Activated naive CD4-positive, alpha-beta T cell treated with anti-CD3 and anti-CD28 coated beads for 36 hours (primary cell): ENCODE measurements at places on chromosomes 4 and X. TPM values are rescaled to one million over a fixed set of nuclear protein-coding genes. Genes with fewer than 3 reads are reported as not detected.

Gene STAP1
- 18.9 TPM for total RNA-seq

Gene TRO
- 4.0 TPM for total RNA-seq

Gene ZBED1
- total RNA-seq = 18.9 TPM

- no peak for DNase-seq
- peaks cover 9% of the 10 kb centered on the region for H3K27me3 ChIP-seq
- no peak overlapping the region for H3K27ac ChIP-seq
- H3K36me3 ChIP-seq = no peaks in the 10 kb centered on the region
- H3K4me1 ChIP-seq = no peaks in the 10 kb centered on the region
- H3K4me3 ChIP-seq = no peak overlapping the region
Measured at GRCh38 chr4:24322995-24323394, 261.4 kb downstream of the DHX15 start.

DNA sequence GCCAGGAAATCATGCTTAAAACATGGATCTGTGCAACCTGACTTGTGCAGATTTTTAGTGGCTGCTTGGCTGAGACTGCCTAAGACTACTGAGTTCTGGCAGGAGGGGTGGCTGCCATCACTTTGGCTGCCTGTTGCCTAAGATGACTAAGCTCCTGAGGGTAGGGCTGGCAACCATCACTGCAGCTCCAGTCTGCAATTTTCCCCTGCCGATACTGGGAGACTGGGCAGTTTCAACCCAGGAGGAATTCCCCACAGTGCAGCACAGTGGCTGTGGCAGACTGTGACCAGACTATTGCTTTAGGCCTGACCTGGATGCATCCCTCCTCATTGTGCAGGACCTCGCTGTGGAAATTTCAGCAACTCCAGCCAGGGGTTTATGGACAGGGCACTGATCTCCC lies 544.9 kb downstream of the ANKRD50 start:
- DNase-seq = no peak
- no peaks in the 10 kb centered on the region for H3K4me1 ChIP-seq
- H3K4me3 ChIP-seq = no peak overlapping the region
- no peak overlapping the region for H3K27ac ChIP-seq
- no peaks in the 10 kb centered on the region for H3K36me3 ChIP-seq

DNA sequence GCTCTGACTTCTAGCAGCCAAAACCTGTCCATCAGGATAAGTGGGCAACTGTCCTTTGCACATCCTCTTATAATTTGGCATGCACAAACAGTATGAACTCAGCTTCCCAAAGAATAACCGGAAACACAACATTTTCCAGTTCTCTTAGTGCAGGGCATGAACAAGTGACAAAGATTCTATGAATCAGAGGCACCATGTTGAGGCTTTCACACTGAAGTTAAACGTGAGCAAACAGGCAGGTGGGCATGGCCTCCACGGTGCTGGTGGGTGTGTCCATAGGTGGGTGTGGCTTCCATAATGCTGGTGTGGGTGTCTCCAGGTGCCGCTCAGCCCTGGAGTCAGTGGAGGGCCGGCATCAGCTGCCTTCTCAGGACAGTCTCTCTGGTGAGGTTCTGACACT lies 196.5 kb downstream of the SMIM20 start:
- DNase-seq = no peak
- no peak overlapping the region for H3K27ac ChIP-seq
- H3K27me3 ChIP-seq = peaks cover 15% of the 10 kb centered on the region
- H3K4me3 ChIP-seq = no peak overlapping the region

DNA sequence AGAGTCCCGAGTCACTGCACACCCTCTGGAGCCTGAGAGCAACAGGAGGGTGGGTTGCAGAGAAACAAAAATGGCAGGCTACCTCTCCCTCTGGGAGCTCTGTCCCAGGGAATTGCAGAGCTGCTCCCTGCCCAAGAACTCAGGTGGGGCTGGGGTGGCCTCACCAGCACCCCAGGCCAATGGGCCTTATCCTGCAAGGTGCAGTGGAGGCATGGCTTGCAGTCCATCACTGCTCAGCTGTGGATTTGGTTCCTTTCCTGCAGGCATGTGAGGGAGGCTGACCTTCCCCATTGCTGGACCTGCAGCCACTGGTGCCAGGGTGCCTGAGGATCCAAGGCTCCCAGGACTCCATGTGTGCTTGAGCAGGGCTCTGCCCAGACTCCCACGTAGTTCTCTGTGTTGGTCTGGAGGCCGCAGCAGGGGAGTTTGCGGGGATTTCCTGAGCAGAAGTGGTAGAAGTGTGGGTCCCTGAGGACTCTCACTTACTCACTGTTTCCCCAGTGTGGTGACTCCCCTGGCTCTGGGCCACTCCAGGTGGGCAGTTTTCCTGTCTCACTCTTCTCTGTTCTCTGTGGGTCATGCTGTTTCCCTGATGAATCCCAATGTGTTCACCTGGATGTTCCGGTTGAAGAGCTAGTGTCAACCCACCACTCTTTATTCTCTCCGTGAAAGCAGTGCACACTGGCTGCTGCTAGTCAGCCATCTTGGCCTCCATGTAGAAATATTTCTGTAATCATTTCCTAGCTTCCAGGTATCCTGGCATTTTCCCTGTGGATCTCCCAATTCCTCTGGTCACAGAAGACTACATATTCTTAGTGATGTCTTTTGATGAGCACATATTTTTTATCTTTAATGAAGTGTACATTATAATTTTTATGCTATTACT lies 82.3 kb downstream of the ARHGAP24 start:
- no peak for DNase-seq
- no peaks in the 10 kb centered on the region for H3K4me1 ChIP-seq
- H3K27ac ChIP-seq = no peak overlapping the region
- peaks cover 1% of the 10 kb centered on the region for H3K27me3 ChIP-seq
- H3K36me3 ChIP-seq = no peaks in the 10 kb centered on the region

DNA sequence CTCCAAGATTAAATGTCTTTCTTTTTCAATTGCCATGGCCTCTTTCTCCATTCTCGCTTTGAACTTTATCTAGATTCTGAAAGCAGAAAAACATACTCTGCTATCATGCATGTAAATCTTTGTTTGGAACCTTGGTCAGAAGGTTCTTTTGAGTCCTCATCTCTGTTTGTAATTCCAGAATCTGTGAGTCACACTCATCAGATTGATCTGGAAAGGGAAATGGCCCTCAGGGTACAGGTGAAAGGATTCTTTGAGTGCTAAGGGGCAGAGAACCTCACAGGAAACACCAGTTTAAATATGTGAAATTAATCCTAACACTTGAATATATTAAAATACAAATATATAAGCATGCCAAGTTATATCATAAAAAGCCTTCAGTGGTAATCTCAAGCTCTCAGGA lies 211.0 kb upstream of the ADGRL3 start:
- H3K36me3 ChIP-seq = no peaks in the 10 kb centered on the region
- H3K27ac ChIP-seq = no peak overlapping the region
- no peak for DNase-seq

- no peak overlapping the region for H3K27ac ChIP-seq
- DNase-seq = no peak
- H3K4me1 ChIP-seq = no peaks in the 10 kb centered on the region
- H3K36me3 ChIP-seq = no peaks in the 10 kb centered on the region
- no peak overlapping the region for H3K4me3 ChIP-seq
Measured at GRCh38 chr4:170102426-170102825, 12.7 kb upstream of the AADAT start.

GRCh38 chr4:8205241-8205707 lies 6.2 kb downstream of the SH3TC1 start:
- no peak for DNase-seq
- no peak overlapping the region for H3K4me3 ChIP-seq
- H3K27me3 ChIP-seq = no peaks in the 10 kb centered on the region
- peaks cover 5% of the 10 kb centered on the region for H3K36me3 ChIP-seq
- peaks cover 29% of the 10 kb centered on the region for H3K4me1 ChIP-seq
- H3K27ac ChIP-seq = no peak overlapping the region

GRCh38 chrX:49203536-49203935 lies 3.5 kb upstream of the SYP start:
- no peak overlapping the region for H3K4me3 ChIP-seq
- DNase-seq = no peak
- H3K36me3 ChIP-seq = no peaks in the 10 kb centered on the region
- H3K27ac ChIP-seq = no peak overlapping the region

DNA sequence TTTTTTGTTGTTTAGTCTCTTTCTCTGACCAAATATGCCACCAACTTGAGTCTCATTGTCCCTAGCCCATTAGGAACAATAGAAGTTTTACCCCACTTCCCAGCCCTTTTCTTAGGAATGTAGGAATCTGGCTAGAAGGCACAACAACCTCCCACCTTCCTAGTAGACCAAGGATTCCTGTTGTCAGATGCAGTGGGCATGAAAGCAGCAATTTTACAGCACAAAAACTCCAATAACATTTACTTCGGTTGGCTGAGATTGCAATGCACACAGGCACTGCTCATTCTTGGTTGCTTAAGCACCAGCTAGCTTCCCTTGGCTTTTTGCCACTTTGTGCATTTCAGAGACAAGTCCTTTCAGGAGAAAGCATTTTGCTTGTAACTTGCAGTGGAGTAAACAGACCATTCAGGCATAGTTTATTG lies 312.8 kb downstream of the TENM3 start:
- H3K4me3 ChIP-seq = no peak overlapping the region
- H3K4me1 ChIP-seq = no peaks in the 10 kb centered on the region
- DNase-seq = no peak
- H3K27ac ChIP-seq = no peak overlapping the region

DNA sequence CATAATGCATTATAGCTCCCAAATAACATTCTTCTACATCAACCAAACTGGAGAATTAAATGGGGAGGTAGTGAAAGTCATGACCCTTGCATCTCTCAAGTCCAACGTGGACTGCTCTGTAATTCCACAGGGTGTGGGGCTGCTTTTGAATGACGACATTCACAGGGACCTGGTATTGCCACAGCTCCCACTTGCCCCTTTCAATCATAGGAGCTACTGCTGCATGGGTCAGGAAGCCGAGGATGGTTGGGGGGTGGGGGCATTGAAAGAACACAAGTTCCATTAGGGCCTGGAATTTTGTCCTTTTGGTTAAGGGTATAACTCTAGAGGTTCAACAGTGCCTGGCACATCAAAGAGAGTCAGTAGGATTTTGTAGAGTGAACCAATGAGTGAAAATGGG lies 7.4 kb upstream of the CT55 start:
- no peak for DNase-seq
- H3K4me1 ChIP-seq = no peaks in the 10 kb centered on the region
- no peak overlapping the region for H3K4me3 ChIP-seq
